ENCODE measurements at places on chromosomes 11 and 22.

DNA sequence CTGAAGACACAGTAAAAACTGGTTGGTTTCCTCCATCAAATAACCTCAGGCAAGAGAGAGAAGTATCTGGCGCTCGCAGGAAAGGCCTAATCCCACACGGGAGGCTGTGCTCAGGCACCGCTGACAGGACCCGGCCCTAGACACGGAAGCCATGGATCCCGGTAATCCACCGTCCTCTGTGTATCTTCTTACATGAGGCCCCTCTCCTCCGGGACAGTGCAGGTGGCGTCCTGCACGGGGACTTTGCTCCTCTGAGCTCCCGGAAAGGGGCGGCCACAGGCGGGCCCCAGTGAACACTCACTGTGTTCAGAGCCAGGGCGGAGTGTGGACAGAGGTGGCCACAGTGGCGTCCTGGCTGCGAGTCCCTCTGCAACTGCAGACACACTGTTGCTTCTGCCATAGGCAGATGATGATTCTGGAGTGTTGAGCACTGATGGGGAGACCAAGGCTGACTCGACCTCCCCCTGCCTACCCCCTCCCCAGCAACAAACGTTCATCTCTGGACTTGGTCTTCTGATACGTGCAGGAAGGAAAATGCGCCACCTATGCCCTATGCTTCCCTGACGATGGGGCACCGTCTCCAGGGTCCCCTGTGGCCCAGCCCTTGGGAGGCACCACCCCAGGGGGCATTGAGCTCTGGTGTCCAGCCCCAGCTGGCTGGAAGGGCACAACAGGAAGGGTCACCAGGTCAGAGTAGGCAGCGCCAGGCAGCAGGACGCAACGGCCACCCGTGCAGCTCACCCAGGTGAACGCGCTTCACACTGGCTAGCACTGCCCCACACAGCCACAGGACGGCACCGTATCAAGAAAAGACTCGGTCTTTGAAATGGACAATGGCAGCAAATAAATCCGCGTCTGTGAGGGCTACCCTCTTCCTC, 95.7 kb downstream of the TRMU start:
- DNase-seq, result no peak

DNA sequence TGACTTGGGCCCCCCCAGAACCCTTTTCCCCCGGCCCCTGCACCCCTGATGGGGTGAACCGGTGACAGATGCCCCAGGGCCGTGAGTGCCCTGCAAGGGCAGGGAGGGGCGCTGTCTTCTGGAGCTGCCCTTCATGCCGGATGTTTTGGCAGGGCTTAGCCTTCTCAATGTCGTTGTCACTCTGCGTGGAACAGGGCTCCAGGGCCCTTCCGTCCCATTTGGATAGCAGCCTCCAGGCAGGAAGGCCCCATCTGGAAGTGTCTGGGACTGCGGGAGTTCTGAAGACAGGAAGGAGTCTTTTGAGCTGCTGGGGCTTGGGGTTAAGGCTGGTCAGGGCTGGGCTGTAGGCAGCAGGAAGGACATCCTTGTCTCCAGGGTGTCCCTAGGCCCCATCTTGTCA, 4.6 kb downstream of the FRMD8 start:
- DNase-seq, result no peak

- no peak for DNase-seq
Measured at GRCh38 chr22:30650508-30651116, 15.0 kb downstream of the SLC35E4 start.

DNA sequence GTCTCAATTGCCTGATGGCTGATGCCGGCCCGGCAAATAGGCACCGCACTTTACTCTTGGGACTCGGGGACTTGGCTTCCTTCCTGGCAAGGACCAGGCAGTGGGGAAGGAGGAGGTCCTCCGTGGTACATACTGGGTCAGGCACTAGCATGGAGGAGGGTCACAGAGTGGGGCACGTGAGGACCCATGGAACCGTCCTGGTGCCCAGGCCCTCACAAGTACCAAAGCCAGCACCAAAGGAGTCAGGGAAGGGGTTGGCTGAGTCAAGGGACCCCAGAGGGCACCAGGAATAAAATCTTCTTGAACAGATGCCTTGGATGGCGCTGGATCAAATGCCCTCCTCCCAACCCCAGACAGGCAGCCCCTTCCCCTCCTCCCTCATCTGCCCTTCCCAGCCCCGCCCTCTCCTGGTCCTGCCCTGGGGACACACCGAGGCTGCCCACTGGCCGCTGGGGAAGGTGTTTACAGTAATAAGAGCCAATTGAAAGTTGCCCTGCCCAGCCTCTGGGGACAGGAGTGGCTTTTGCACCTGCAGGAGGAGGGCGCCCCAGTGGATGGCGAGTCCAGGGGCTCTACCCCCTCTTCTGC, 5.6 kb upstream of the CARNS1 start:
- DNase-seq, result no peak

GRCh38 chr11:71211631-71212030, 40.7 kb downstream of the SHANK2 start:
- no peak for DNase-seq

DNA sequence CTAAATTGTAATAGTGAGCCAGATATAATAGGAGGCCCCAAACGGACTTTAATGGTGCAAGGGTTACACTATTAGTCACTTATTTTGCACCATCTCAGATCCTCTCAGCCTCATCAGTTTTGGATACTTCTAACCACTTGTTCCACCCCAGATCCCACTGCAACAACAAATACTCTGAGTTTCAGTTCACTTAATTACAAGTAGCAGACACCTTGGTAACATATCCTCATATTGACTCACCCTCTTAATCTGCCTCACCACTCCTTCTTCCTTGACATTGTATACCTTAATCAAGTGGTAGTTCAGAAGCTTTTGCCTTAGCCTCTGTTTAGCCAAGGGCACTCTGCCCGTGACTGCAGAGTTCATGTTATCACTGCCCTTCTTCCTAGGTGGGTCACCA, 256.1 kb upstream of the UBASH3B start:
- no peak for DNase-seq

- no peak for DNase-seq
Measured at GRCh38 chr22:50083462-50084079, 1.7 kb downstream of the MLC1 start.

- no peak for DNase-seq
Measured at GRCh38 chr11:14954581-14954980, 17.6 kb downstream of the CALCA start.

GRCh38 chr11:44550123-44550522, 15.3 kb upstream of the CD82 start:
- DNase-seq, result no peak

- no peak for DNase-seq
Measured at GRCh38 chr22:29128891-29129807, 56.3 kb downstream of the KREMEN1 start.

GRCh38 chr11:18650859-18651557, 16.9 kb upstream of the SPTY2D1 start:
- no peak for DNase-seq

GRCh38 chr11:69839516-69839915, 20.3 kb upstream of the FGF3 start:
- no peak for DNase-seq

GRCh38 chr11:82995754-82996398, 75.8 kb downstream of the RAB30 start:
- DNase-seq, result no peak

DNA sequence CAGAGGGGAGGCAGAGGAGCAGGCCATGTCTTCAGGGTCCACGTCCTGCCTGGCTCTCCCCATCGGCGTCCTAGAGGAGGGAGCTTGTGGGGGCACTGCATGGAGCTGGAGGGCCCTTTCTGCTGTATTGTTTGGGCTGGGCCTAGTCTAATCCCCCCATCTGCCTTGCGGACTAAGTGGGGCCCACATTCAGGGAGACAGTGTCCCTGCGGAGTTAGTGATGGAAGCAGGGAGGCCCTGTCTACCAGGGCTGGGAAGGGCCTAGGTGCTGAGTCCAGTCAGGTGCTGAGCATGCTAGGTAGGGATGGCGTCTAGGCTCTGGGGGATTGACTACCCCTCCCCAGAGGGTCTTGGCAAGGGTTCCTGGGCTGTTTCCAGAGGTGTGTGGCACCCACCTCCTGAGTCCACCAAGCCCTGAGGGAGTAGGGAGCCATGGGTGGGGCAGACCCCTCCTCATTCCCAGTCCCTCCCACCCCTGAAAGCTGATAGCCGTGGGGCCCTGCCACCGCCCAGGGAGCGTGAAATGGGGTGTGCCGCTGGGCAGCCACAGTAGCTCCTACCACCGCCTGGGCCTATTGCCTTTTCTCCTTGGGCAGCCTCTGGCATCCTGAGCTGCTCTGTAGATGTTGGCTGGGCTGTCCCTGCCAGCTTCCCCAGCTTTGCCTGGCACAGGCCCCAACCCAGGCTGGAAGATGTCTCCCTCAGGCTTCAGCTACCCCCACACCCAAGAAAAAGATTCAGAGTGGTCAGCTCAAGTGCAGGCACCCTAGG, 1.9 kb upstream of the POLD4 start:
- no peak for DNase-seq

DNA sequence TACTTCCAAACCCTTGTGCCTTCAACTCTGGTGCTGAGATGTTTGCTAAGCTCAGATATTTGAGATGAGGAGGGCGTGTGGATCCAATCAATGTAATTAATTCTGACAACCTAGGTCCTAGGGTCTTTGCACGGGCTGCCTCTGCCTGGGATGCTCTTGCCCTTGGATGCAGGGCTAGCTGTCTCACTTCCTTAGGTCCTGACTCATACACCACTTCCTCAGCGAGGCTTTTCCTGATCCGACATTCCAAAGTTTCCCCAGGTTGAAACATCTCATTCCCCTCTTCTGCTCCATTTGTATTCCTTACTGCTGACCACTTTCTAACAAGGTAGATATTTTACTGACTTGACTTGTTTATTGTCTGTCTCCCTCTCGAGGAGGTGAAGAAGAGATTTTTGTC, 43.0 kb upstream of the NTM start:
- no peak for DNase-seq

DNA sequence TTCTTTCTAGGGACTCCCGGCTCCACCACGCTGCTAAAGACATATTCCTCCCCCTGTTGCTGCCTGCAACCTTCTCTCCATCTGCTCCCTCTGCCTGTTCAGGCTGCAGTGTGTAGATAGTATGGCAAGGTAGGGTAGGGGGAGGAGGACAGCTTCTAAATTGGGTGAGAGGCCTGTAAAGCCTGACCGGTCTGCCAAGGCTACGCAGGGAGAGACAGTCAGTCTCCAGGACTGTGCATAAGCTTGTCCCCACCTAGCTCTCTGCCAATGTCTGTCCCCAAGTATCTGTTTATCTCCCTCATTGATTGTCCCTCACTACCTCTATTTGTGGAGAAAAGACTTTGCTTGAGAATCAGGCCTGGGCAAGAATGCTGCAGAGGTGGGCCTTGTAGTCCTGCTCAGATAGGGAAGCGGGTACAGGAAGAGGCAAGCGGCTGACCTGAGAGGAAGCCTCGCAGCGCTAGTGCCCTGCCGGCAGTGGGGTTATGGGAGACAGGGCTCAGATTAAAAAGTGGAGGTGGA, 871 bp upstream of the SEZ6L start:
- no peak for DNase-seq

GRCh38 chr11:94171693-94172440, 43.2 kb downstream of the PANX1 start:
- no peak for DNase-seq

DNA sequence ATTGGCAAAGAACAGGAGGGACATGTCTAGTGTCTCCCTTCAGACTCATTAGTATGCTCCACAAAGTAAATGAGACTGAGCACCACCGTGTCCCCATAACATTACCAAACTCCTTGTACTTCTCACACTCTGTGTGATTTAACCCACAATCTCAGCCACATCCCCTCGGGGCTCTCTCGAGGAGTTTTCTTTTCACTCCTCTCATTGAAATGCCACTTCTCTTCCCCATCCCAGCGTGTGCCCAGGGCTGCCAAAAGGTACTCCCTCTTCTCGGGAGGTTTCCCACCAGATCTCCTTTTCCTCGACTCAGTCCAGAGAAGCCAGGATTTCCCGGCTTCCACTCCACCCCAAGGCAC, 1.1 kb downstream of the RBFOX2 start:
- no peak for DNase-seq

GRCh38 chr11:119373921-119374631, 7.4 kb downstream of the USP2 start:
- DNase-seq, result peak; percentile 77

- peak; percentile 36 for DNase-seq
Measured at GRCh38 chr11:13668957-13669521, 571 bp downstream of the FAR1 start.

- DNase-seq, result no peak
Measured at GRCh38 chr11:104369761-104370160, 205.8 kb upstream of the PDGFD start.

DNA sequence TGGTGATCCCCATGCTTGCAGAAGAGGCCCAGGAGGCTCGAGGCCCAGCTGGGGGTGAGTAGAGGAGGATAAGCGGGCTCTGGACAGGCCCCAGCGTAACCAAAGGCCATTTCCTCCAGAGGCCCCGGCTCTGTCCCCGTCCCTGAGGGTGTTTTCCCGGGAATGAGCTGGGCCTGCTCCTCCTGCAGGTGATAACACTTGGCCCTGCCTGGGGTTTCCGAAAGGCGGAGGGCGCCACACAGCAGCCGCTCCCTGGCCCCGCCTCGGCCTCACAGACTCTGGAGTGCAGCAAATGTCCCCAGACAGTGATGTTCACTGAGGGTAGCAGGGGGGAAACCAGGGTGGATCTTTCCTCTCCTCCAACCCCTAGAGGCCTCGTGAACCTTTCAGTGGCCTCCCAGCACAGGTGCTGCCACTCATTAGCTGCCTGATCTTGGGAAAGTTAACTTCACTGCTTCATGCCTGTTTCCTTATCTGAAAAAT, 10.5 kb upstream of the MGAT3 start:
- no peak for DNase-seq

GRCh38 chr11:115300660-115301428, 203.4 kb downstream of the CADM1 start:
- DNase-seq, result no peak

- peak; percentile 55 for DNase-seq
Measured at GRCh38 chr11:66883016-66883965, 26.4 kb downstream of the LRFN4 start.

- no peak for DNase-seq
Measured at GRCh38 chr11:3880724-3881123, 25.3 kb downstream of the STIM1 start.

GRCh38 chr11:64876835-64877341, 1.5 kb downstream of the EHD1 start:
- DNase-seq, result no peak

GRCh38 chr11:16194566-16194965, 161.8 kb downstream of the SOX6 start:
- DNase-seq, result no peak

GRCh38 chr11:61579676-61580270, 1.1 kb downstream of the SYT7 start:
- DNase-seq, result no peak

GRCh38 chr11:122665861-122666260, 10.3 kb downstream of the UBASH3B start:
- DNase-seq, result no peak

Measured in progenitor cell of endocrine pancreas (in vitro differentiated cells).